ENCODE measurements at places on chromosomes 4 and X. TPM values are rescaled to one million over a fixed set of nuclear protein-coding genes. Genes with fewer than 3 reads are reported as not detected.

GRCh38 chrX:134821370-134821769 lies 163.1 kb upstream of the PLAC1 start:
- peaks cover 4% of the 10 kb centered on the region for H3K27me3 ChIP-seq
- no peaks in the 10 kb centered on the region for H3K36me3 ChIP-seq
- no peaks in the 10 kb centered on the region for H3K4me1 ChIP-seq
- no peak overlapping the region for H3K27ac ChIP-seq

DNA sequence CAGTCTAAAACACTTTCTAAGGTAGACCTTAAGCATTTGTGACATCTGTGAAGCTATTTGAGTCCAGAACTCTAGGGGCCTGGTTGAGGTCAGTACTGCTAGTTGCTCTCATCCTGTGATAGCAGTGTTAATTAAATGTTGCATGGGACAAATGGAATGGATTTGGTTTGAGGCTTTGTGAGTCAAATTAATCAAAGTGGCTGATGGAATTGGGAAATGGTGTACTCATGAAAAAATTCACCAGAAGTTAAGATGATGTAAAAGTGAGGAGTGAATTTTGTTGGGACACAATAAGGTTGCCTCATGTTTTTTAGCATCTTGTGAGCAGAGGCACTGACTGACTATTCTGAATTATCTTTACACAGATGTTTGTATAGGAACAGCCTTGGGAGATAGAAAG lies 99.2 kb upstream of the ARSJ start:
- no peak for DNase-seq
- no peaks in the 10 kb centered on the region for H3K4me1 ChIP-seq
- H3K4me3 ChIP-seq = no peak overlapping the region

- H3K27me3 ChIP-seq = peaks cover 4% of the 10 kb centered on the region
- H3K4me3 ChIP-seq = no peak overlapping the region
- H3K36me3 ChIP-seq = no peaks in the 10 kb centered on the region
- no peak overlapping the region for H3K27ac ChIP-seq
- H3K4me1 ChIP-seq = no peaks in the 10 kb centered on the region
Measured at GRCh38 chrX:10244915-10245622, 88.3 kb downstream of the CLCN4 start.

GRCh38 chr4:189279188-189279587 lies 661.5 kb upstream of the FRG1 start:
- H3K4me1 ChIP-seq = no peaks in the 10 kb centered on the region
- H3K36me3 ChIP-seq = no peaks in the 10 kb centered on the region
- H3K27ac ChIP-seq = no peak overlapping the region
- no peak overlapping the region for H3K4me3 ChIP-seq
- DNase-seq = no peak

GRCh38 chrX:10506781-10507180 lies 113.6 kb downstream of the MID1 start:
- no peak overlapping the region for H3K27ac ChIP-seq
- H3K27me3 ChIP-seq = no peaks in the 10 kb centered on the region
- H3K4me3 ChIP-seq = no peak overlapping the region
- H3K4me1 ChIP-seq = no peaks in the 10 kb centered on the region
- no peaks in the 10 kb centered on the region for H3K36me3 ChIP-seq

KLHL13 gene
- 8.7 TPM for total RNA-seq

ETNPPL gene
- 3.2 TPM for total RNA-seq

GRCh38 chr4:153008578-153009199 lies 72.6 kb downstream of the FHDC1 start:
- H3K36me3 ChIP-seq = no peaks in the 10 kb centered on the region
- DNase-seq = no peak

SMR3B gene
- total RNA-seq = not detected

Measured in adrenal gland (tissue), 19 donors.